SJSA1 (cell line): ENCODE measurements at places on chromosomes 1 and 21.

DNA sequence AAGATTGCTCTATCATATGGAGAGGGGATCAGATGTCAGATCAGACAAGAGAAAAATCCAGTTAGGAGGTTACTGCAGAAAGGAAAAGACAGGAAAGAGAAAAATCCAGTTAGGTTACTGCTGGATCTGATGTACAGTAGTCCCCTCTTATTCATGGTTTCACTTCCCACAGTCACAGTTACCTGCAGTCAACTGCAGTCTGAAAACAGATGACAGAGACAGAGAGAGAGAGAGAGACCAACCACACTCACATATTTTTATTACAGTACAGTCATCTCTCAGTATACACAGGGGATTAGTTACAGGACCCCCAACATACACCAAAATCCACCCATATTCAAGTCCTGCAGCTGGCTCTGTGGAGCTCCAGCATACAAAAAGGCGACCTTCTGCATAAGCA is 29.3 kb downstream of the NUP133 start:
- DNase-seq: no peak

DNA sequence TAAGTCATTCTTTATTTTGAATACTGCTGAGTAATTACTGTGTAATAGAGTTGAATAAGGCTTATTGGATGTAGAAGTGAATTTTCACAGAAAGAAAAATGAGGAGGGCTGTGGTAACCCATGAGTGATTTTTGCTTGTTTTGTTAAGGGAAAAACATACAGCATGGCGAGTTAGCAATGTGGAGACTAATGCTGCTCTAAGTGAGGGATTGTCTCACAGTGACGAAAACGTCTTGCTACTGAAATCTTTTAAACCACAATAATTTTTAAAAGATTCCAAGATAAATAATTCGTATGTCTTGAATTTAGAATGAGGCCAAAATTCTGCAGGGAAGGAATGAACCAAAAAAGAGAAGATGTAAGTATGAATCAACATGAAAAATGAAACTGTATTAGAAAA is 16.2 kb upstream of the PLA2G4A start:
- no peak for DNase-seq

DNA sequence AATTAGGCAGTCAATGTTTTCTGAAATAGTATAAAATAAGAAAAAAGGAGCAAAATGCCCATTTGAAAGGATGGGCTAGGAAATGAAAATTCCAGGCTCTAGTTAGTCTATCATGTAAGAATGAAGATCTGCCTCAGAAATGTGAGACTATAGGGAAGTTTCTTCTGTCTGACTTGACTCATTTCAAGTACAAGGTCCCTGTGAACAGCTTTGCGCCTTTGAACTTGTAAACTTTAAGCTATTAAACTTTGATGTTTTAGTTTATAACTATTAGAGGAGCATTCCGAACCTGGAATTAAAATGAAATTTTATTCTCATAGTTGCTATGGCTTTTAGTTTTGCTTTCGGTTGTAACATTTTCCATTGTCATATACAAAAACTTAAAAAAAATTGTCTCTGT is 199.4 kb downstream of the RPS6KC1 start:
- DNase-seq: no peak

DNA sequence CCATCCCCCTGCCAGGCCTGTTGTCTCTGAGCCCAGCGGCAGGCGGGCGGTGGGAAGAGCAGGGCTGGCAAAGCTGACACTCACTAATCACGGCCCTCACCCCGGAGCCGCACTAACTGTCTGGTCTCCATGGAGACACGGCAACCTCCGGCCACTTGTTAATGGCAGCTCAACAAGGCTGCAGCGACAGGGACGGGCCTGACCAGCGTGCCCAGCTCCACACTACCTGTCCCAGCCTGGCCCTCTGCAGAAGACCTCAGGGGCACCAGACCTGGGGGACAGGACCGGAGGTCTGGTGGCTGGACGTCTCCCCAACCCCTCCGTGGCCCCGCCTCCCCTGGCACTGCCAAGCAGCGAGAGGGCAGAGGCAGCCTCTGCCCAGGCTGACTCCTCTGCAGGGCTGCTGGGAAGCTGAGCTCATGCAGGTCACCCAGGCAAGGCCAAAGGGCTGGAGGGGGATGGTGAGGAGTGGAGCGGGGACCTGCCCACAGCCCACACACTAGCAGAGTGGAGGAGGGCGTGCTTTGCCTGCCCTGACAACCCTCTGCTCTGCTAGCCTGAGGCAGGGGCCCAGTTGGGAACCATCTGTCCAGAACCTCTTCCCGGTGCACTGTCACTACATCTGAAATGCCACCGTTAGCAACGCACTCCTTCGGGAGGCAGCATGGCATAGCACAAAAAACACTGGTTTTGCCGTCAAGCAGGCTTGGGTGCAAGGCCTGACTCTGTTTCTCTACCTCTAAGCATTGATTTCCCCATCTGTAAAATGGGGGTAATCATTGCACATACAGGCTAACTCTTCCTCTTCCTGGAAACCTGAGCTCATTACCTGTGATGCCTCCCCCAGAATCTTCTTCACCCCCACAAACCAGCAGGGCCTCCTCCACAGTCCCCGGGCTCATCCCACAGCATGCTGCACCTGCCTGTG is 29.6 kb upstream of the WASF2 start:
- no peak for DNase-seq

GRCh38 chr1:44034976-44035716 is 3.9 kb upstream of the SLC6A9 start:
- DNase-seq: no peak
